ENCODE measurements at places on chromosomes 1 and 21.

- DNase-seq, result no peak
These were observed 189.6 kb downstream of the KAZN start for GRCh38 chr1:14788080-14788479.

DNA sequence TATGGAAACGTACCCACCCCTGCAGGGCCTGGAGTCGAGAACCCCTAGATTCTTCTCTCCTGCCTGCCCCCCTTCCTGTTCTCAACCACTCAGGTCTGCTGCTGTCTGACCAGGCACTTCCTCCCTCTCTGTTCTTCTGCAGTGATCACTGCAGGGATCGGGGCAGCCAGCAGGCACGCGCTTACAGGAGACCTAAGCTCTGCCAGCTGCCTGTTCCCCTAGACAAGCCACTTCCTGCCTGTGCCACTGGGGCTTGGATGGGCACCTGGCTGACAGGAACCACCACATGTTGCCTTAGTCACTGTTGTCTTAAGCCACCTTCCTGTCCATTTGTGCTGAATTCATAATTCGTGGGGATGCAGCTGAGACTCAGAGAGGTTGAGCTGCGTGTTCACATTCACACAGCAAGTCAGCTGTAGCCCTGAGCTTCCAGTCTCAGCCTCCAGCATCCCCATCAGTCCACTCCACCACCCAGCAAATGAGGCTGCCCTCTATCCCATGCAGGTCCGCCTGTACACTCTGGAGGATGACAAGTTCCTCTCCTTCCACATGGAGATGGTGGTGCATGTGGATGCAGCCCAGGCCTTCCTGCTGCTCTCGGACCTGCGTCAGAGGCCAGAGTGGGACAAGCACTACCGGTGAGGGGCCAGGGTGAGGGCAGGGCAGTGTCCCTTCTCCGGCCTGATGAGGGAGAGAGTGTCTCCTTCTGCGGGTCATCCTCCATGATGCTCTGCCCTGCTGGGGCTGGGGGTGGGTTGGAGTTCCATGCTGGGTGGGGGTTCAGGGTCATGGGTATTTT is 18.6 kb downstream of the FAM151A start:
- no peak for DNase-seq

DNA sequence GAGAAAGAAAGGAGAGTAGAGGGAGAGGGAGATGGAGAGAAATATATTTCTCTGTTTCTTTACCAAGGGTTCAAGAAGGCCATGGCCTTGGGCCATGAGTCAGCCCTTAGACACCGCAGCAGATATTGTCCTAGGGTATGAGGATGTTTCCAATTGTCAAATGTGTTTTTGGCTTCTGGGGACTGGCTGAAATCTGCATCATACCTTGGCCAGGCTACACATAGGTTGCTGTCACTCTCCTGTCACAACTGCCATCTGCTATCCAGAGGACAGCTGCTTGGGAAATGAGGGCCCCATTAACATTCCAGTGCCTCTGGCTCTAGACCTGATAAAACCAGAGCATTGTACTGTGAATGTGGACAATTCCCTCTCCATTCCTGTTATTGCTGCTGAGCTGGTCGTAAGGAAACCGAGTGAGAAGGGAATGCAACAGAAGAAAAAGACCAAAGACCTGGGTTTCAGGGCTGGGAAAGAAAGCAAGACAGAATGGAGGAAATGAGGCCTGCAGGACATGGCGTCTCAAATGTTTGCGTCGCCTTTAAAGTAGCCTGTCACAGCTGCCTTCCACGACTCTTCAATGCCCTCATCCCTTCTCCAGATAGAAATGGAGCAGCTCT is 8.8 kb upstream of the PIGC start:
- DNase-seq, result no peak

DNA sequence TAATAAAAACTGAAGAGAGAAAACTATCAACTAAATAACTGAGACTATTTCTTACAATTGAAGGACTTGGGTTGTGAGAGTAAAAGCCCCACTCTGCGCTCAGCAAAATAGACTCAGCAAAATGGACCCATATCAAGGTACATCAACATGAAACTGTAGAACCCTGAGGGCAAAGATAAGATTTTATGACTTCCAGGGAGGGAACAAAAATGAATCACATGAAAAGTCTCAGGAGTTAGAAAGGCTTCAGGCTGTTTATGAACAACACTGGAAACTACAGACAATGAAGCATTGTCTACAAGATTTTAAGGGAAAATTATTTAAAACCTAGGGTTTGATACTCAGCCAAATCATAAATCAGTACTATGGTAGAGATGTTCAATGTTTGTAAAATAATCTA is 434.3 kb downstream of the PTPRC start:
- DNase-seq, result no peak

GRCh38 chr1:97792655-97793054 is 128.2 kb downstream of the DPYD start:
- DNase-seq, result no peak

- peak; percentile 70 for DNase-seq
These were observed 10.7 kb downstream of the FMOD start for GRCh38 chr1:203340112-203340790.

DNA sequence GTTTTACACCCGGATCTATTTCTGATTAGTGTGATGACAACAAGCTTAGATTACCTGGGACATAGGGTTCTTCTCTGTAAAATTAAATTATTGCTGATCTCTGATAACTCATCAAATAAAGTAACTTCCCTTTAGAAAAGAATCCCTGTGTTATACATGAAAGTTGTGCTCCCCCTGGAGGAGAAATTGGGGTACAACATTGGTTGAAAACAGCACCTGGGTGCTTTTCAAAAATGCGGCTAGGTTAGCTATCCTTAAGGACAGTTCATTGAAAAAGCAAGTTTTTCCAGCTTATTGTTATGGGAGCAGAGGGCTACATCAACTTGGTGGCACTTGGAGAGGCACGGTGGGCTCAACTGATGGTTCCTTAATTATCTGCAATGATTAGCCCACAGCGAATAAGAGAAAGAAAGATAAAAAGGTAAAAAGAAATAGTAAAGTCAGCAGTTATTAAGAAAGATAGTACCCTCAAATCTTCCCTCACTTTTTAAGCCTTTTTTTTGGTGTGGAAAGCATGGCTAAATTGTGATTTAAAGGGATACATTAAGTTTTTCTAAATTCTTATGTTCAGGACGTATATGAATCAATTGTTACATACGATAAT is 97.8 kb downstream of the FMN2 start:
- no peak for DNase-seq

DNA sequence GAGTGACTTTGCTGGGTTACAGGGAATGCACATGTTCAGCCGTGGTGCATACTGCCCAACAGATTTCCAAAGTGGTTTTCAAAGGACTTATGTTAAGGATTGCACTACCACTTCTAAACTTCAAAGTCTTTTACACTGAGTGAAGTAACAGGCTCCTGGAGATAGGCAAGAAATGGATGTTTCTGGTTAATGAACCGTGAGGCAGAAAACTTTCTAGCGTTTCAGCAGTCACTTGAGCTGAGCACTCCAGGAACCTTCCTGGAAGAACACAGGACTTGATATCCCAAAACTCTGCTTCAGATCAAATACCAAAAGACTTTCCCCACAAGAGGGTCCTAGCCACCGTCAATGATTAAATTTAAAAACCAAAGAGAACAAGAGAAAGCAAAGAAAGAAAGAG is 74.3 kb upstream of the ATP1A1 start:
- no peak for DNase-seq

DNA sequence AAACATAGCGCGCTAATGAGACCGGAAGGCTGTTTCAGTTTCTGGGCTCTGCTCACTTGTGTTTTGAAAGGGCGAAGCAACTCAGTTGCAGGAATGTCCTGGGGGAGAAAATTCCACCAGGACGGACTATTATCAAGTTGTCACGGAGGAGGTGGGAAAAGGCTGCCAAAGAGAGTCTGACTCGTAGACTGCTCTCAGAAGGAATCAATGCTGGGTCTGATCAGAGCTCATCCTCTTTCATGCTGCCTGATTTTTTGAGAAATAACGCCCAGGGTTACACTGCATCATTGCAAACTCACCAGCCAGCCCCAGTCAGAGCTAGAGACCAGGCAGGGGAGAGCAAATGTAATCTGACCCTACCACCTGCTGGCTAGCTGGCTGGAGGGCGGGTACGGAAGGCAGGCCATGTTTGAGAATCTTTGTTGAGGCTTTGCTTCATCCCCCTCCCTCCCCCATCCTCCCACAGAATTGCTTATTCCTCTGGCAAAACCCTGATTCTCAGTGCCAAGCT is 36.4 kb upstream of the BCL9 start:
- no peak for DNase-seq

GRCh38 chr1:41521766-41522165 is 37.3 kb upstream of the EDN2 start:
- DNase-seq, result no peak

GRCh38 chr1:175773571-175773970 is 30.2 kb upstream of the TNR start:
- no peak for DNase-seq

GRCh38 chr1:27994060-27994459 is 34.3 kb downstream of the XKR8 start:
- no peak for DNase-seq

Data from aorta (tissue), 5 donors.